ENCODE measurements at places on chromosomes 6 and 20. TPM values are rescaled to one million over a fixed set of nuclear protein-coding genes. Genes with fewer than 3 reads are reported as not detected.

GRCh38 chr6:21855811-21856455 lies 262.4 kb downstream of the SOX4 start:
- no peak for DNase-seq

Gene HSF2
- total RNA-seq, result 19.5 TPM

- DNase-seq, result no peak
Measured at GRCh38 chr20:10662151-10662550, 11.6 kb downstream of the JAG1 start.

Gene SLC17A2
- total RNA-seq, result not detected

GRCh38 chr6:16690608-16691142 lies 70.6 kb downstream of the ATXN1 start:
- no peak for DNase-seq

Gene ZSCAN16
- total RNA-seq, result 1.2 TPM

Gene SRSF12
- not detected for total RNA-seq

Gene CLDN20
- not detected for total RNA-seq

Gene BCAS1
- total RNA-seq, result not detected

DNA sequence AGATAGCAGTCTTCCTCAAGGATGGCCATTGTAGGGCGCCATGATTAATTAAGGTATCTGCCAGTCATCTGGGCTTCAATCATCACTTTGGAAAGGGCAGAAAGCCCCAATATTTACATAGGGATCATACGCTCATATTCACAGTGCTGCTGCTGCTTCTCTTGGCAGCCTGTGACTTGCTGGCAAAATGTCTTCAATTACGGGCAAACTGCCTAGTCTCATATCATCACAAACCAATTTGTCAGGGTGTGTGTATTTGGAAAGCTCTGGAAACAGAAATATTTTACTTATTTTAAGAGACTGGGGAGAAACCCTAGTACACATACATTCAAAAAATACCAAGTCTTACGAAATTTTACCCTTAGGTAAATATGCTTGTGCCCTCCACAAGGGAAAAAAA lies 77.6 kb downstream of the SAMD5 start:
- no peak for DNase-seq

Gene CDSN
- total RNA-seq, result not detected

Gene BEND6
- total RNA-seq, result 0.16 TPM

Gene BTN1A1
- total RNA-seq, result not detected

Gene UBR2
- total RNA-seq, result 32.0 TPM

GRCh38 chr6:131740161-131740560 lies 29.3 kb upstream of the CTAGE9 start:
- DNase-seq, result no peak

Gene CDC5L
- 16.5 TPM for total RNA-seq

GRCh38 chr6:30641048-30641447 lies 5.9 kb upstream of the C6orf136 start:
- DNase-seq, result no peak

GRCh38 chr20:47305667-47306066 lies 50.8 kb downstream of the ZMYND8 start:
- no peak for DNase-seq

DNA sequence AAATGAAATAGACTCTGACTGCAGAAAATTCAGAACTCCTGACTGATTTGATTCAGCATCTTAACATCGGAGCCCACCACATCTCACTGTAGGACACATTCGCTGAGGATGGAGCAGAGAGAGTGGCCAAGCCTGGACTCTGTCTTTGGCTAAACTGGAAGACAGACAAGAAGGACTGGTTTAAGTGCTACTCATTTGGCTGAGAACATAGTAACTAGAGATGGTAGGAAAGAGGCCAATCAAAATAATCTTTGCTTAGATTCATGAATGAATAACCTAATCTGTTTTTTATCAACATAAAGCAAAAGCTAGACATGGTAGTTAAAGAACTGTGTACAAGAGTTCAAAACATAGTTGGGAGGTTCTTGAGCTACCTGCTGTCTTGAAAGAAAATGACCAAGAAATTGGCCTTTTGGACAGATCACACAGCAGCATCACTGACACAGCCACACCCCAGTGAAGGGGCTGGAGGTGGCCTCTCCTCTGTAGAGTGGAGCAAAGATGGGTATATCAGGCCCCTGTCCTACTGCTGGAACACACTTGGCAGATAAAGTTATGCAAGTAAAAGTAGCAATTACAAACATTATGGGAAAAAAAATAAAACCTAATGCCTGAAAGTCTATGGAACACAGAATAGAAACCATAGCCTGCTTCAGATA lies 87.1 kb upstream of the NT5E start:
- DNase-seq, result no peak

DNA sequence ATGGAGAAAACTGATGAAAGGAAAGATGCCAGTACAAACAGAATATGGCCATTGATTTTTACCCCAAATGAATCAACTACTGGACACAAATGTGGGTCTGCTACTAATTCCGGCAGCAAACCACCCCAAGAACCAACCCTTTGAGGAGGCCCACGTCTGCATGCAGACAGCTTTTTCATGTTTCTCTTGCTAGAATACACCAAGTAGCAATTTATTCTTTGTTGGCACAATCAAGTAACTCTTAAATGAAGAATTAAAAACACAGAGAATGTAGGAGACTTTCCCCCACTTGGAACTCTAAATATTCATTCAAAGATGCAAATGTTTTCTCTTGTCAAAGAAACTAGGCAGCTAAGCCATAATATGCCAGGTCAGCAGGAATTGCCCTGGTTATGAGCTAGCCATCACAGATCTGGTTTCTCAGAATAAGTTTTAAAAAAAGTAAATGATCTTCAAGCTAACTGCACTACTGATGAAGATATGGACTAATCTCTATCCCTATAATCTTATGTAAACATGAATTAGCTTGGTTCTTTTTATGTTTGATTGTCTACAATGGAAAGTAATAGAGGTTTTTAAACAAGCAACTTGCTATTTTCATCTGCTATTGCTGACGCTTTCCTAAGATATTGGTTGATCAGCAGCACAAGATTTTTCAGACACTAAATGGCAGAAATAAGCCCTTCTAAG lies 163.1 kb upstream of the THEMIS start:
- DNase-seq, result no peak

- no peak for DNase-seq
Measured at GRCh38 chr6:42915732-42916131, at the start of gene PTCRA. TSS of gene PTCRA (plus strand) at chr6:42916053. CDS start at chr6:42916070, 17 bp downstream.

Gene ZNF165
- total RNA-seq, result 0.56 TPM

Gene GPX5
- total RNA-seq, result not detected

- DNase-seq, result no peak
Measured at GRCh38 chr6:83474309-83474708, 38.0 kb upstream of the PRSS35 start.

Gene PMEPA1
- 21.5 TPM for total RNA-seq

Gene CGA
- not detected for total RNA-seq

- no peak for DNase-seq
Measured at GRCh38 chr20:57947421-57948179, 237.8 kb upstream of the PMEPA1 start.

Gene XPO5
- total RNA-seq, result 12.9 TPM

- DNase-seq, result peak; percentile 43
Measured at GRCh38 chr20:56249244-56249955, 868 bp downstream of the MC3R start.

GRCh38 chr6:103854059-103854458 lies 1005.7 kb downstream of the HACE1 start:
- DNase-seq, result no peak

GRCh38 chr6:12288914-12289313 lies 1.2 kb upstream of the EDN1 start:
- DNase-seq, result no peak

Gene NKX2-4
- not detected for total RNA-seq

Gene COX4I2
- total RNA-seq, result 9.3 TPM

DNA sequence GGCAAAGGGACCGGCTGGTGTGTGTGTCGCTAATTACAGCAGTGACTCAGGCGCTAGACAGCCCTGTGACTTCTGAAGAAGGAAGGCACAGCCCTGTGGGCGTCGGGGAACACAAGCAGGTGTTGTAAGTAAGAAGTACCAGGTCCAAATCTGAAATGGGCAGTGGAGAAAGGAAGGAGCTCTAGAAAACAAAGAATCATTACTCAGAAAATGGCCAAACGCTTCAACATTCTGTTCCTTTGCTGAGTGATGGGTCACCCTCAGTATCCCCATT lies 106.8 kb downstream of the PXDC1 start:
- DNase-seq, result no peak

GRCh38 chr20:5621305-5621704 lies 128.9 kb upstream of the SHLD1 start:
- peak; percentile 53 for DNase-seq

DNA sequence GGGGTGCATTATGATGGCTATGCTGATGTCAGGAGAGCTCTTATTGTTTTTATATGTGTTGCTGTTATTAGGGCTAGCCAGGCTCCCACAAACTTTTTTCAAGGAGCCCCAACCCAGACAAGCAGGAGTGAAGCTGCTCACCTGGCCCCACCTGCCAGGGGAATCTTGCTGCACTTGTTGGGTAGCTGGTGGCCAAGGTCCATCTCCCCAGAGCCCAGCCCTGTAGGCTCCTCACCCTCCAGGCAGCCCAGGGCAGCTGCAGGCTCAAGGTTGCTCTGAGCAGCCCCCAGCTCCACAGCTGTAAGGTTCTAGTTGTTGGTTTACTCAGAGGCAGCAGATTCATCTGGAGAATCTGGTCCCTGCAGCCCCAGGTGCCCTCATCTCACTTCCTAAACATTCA lies 46.8 kb upstream of the SIRPA start:
- no peak for DNase-seq

DNA sequence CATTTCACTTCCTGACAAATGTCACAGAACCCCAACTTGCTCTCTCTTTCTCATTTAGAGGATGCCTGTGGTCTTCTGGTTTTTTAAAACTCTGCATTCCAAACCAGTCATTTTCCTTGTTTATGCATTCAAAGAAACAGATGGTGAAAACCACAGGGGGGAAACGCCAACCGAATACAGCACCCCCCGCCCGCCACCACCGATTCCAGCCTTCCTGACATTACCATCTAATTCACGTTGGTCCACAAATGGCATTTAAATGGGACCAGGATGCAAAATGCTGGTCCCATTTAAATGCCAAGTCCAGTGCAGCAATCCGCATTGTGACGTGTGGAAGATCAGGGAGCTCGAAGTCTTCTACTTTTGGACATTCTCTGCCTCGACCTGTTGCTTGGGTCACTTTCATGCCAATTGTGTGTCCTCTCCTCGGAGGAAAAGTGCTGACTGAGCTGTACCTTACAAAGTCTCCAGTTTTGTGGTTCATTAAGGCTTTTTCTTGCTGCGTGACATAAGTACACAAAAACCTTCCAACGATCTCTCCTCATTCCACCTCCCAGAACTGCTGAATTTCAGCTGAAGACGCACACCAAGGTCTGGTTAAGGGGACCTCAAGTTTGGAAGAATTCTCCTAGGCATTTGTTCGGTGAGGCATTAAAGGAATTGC lies 35.8 kb downstream of the NEDD9 start:
- no peak for DNase-seq

GRCh38 chr20:24658920-24659660 lies 189.7 kb downstream of the SYNDIG1 start:
- DNase-seq, result no peak

Gene FAXC
- total RNA-seq, result not detected

- no peak for DNase-seq
Measured at GRCh38 chr6:6438286-6438685, 117.8 kb upstream of the F13A1 start.

- no peak for DNase-seq
Measured at GRCh38 chr6:7996538-7997111, 67.6 kb downstream of the BLOC1S5 start.

DNA sequence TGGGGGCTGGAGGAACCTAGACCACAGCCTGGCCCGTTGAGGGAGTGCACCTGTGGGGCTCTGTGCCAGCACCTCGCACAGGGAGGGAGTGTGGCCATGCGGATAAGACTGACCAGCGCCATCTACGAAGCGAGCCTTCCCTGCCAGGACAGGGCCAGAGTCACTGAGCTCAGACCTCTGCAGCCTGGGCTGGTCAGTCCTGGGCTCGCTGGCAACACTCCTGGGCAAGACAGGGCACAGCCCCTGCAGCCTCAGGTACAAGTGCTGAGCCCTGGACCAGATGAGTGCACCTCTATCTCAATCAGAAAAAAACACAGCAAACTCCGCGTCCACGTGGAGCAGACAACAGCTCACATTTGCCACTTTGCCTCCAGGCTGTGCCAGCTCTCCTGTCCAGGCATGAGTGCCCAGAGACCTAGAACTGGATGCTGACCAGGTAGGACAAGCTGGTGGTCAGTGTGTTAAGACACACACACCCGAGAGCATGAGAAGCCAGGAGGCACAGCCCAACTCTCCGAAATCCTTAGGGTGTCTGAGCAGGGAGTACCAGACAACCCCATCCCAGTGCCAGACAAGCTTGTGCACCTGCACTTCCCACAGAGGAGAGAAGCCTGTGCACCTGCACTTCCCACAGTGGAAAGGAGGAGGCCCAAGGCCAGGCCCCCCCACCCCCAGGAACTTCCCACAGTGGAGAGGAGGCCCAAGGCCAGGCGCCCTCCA lies 4.9 kb downstream of the ARFRP1 start:
- DNase-seq, result peak; percentile 31

Gene HLA-DOB
- total RNA-seq, result not detected

Gene MYL9
- 1,602 TPM for total RNA-seq

- DNase-seq, result peak; percentile 46
Measured at GRCh38 chr6:146770275-146770964, 171.6 kb downstream of the ADGB start.

DNA sequence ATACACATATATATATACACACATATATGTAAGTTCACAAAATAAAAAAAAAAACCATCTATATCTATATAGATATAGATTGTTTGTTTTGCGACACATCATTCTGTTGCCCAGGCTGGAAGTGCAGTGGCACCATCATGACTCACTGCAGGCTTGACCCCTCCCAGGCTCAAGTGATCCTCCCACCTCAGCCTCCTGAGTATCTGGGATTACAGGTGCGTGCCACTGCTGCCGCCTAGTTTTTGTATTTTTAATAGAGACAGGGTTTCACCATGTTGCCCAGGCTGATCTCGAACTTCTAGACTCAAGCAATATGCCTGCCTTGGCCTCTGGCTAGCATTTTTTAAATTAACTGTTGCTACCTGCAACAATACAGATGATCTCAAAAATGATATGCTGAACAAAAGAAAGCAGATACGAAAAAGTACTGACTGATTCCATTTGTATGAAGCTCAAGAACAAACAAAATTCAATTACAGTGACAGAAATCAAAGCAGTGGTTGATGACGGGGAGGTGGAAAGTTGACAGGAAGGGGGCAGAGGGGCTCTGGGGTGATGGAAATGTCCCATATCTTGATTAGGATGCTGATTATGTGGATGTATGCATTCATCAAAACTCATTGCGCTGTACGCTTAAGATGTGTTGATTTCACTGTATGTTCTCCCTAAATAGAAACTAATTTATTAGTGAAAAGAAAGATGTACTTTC lies 49.6 kb downstream of the ATXN1 start:
- DNase-seq, result no peak

DNA sequence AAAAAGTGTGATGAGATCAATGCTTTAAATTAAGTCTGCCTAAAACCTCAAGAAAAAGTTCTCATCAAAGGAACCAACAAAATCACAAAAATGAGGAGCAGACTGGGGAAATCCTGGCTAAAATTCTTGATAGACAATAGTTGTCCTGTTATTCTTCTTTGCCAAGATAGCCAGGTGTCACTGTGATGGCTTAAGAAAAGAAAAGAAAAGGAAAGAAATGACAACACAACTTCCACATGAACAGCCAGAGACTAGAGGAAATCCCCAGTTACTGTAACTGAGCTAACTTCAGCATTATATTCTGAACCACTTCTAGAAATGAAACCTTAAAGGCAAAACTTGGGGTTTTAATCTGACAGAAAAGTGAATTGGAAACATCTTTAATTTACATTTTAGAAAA lies 129.6 kb downstream of the CD24 start:
- no peak for DNase-seq

Measured in Right ventricle myocardium superior (tissue), 1 donor.